Vagina (tissue), 2 donors: ENCODE measurements at places on chromosomes 1 and 21.

GRCh38 chr1:107532318-107532717 is 391.5 kb downstream of the NTNG1 start:
- H3K27ac ChIP-seq: no peak overlapping the region
- DNase-seq: no peak
- H3K4me1 ChIP-seq: peaks cover 21% of the 10 kb centered on the region
- H3K27me3 ChIP-seq: no peaks in the 10 kb centered on the region
- H3K36me3 ChIP-seq: no peaks in the 10 kb centered on the region

DNA sequence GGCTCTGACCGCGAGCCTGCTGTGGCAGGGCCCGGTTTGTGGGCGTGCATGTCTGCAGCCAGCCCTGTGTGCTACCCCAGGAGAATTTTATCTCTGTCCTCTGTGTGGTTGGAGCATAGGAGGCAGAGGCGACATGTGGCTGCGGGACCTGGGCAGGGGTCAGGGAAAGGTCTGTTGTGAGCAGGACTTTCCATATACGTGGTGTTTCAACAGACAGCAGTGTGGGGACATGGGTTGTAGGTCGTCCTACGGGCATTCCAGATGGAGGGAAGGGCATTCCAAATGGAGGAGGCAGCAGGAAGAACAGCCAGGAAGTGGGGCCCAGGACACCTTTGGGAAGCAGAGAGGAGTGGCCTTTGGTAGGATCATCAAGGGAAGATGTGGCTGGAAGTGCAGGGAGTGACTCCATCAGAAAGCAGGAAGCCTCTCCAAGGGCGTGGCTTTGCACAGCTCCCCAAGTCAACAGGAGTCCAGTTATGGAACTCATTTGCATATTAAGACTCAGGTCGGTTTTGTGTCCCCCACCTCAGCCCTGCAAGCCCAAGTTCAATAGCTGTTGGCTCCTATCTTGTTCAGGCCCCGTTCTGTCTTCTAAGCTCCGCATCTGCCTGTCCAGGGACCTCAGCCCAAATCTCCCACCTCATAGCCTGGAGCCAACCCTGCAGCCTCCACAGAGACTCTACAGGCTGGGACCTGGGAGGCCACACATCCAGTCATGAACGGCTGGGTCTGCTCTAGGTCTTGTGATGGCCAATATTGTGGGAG is 309.1 kb downstream of the MATN1 start:
- peak; percentile 84 for DNase-seq
- H3K36me3 ChIP-seq: no peaks in the 10 kb centered on the region
- no peak overlapping the region for H3K4me3 ChIP-seq
- H3K4me1 ChIP-seq: no peaks in the 10 kb centered on the region
- H3K27ac ChIP-seq: no peak overlapping the region
- no peaks in the 10 kb centered on the region for H3K27me3 ChIP-seq

- DNase-seq: no peak
- H3K27ac ChIP-seq: no peak overlapping the region
- H3K36me3 ChIP-seq: no peaks in the 10 kb centered on the region
- H3K4me3 ChIP-seq: no peak overlapping the region
These were observed 53.3 kb downstream of the ARHGEF11 start for GRCh38 chr1:156992215-156992614.

GRCh38 chr1:234886081-234886984 is 242.3 kb downstream of the TOMM20 start:
- peak overlapping the region; percentile 88 for H3K27ac ChIP-seq
- H3K4me1 ChIP-seq: peaks cover 33% of the 10 kb centered on the region
- no peaks in the 10 kb centered on the region for H3K27me3 ChIP-seq
- DNase-seq: no peak
- H3K4me3 ChIP-seq: no peak overlapping the region
- no peaks in the 10 kb centered on the region for H3K36me3 ChIP-seq

DNA sequence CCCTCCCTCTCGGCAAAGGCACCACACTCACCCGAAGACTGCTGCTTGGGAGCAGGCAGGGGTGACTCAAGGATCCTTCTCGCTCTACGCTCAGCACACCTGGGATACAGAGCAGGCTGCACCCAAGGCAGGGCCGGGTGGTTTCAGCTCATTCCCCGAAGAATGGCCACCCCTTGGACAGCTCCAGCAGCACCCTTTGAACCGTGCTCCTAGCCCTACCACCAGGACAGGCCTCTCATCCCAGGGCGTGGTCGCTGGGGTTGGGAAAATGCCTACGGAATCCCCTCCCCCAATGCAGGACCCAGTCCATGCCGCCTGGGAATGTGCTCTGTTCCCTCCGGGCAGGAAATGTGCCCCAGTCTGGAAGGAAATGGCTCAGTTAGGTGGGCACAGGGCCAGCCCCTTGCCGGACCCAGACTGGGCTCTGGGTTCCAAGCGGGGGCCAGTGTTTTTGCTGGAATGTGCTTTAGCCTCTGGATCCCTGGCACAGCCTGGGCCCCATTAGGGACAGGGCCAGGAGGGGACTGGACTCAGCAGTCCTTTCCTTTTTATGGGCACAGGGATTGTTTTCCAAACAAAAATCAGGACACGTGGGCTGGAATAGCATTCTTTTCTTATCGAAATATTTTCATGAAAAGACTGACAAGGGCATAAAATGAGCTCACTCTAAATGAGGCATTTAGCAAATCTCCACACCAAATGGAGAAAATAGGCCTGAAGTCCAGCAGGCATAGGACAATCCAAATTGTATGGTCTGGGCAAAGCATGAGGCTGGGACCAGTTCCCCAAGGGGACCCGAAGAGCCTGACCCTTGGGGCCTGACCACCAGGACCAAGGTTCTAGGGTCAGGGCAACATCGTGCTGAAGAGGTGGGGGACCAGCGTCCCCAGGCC is 7.3 kb downstream of the TMEM82 start:
- H3K27ac ChIP-seq: no peak overlapping the region
- no peak for DNase-seq
- peaks cover 10% of the 10 kb centered on the region for H3K4me1 ChIP-seq
- no peak overlapping the region for H3K4me3 ChIP-seq
- H3K36me3 ChIP-seq: no peaks in the 10 kb centered on the region
- H3K27me3 ChIP-seq: no peaks in the 10 kb centered on the region

DNA sequence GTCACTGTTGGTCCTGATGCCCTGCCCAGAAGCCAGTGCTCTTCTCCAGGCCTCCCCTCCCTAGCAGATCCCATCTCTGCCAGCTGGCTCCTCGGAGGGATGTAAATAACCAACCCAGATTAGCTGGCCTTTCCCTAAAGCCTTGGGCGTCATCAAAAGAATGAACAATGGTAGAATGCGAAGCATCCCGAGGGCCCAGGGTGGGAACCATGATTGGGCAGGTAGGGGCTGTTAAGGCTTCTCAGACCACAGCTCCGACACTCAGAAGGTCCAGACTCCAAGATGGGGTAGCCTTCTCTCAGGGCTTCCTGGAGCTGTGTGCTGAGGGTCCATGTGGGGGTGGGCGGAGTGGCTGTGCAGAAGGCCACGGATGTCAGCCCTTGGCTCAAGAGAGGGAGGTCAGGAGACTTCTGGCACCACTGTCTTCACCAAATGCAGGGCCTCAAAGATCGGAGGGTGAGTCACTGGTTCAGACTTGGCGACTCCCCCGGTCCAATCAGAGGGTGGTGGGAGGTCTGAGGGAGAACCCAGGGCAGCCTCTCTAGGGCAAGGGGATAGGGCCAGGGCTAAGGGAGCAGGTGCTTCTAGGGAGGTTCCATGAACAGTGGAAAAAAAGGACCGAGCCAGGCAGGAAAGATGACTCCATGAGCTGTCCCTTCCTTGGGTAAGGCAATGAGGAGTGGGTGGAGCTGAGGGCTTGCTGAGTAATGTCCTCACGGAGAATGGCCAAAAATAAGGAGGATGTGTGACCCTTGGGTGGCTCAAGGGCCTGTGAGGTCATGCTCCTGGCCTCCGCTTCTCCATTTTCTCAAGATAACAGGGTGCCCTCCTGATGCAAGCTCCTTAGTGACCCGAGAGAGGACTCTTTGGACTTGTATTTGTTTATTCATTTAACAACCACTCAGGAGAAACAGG is 58.4 kb upstream of the EPS8L3 start:
- peak; percentile 77 for DNase-seq
- H3K27ac ChIP-seq: peak overlapping the region; percentile 76
- H3K4me3 ChIP-seq: no peak overlapping the region
- H3K36me3 ChIP-seq: no peaks in the 10 kb centered on the region

- H3K4me1 ChIP-seq: peaks cover 44% of the 10 kb centered on the region
- peak overlapping the region; percentile 83 for H3K4me3 ChIP-seq
- peak overlapping the region; percentile 99 for H3K27ac ChIP-seq
- no peaks in the 10 kb centered on the region for H3K36me3 ChIP-seq
- DNase-seq: no peak
These were observed 950 bp upstream of the EVA1C start for GRCh38 chr21:32411350-32412161.

GRCh38 chr1:84691122-84691783 is 992 bp upstream of the SSX2IP start:
- H3K27ac ChIP-seq: peak overlapping the region; percentile 86
- H3K36me3 ChIP-seq: no peaks in the 10 kb centered on the region
- peak overlapping the region; percentile 87 for H3K4me3 ChIP-seq
- peaks cover 14% of the 10 kb centered on the region for H3K4me1 ChIP-seq
- no peak for DNase-seq

DNA sequence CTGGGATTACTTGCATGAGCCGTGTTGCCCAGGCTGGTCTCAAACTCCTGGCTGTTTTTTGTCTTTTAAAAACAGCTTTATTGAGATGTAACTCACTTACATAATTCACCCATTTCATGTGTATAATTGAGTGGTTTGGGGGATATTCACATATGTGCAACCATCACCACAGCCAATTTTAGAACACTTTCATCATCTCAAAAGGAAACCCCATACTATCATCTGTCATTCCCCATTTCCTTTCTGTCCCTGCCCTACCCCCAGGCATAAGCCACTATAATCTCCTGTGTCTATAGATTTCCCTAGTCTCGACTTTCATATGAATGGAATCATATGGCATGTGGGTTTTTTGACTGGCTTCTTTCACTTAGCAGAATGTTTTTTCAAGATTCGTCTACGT is 43.3 kb downstream of the GPR137B start:
- no peak overlapping the region for H3K27ac ChIP-seq
- no peak for DNase-seq
- H3K36me3 ChIP-seq: no peaks in the 10 kb centered on the region

- no peak for DNase-seq
- no peaks in the 10 kb centered on the region for H3K27me3 ChIP-seq
- H3K36me3 ChIP-seq: no peaks in the 10 kb centered on the region
- no peak overlapping the region for H3K27ac ChIP-seq
- no peak overlapping the region for H3K4me3 ChIP-seq
These were observed 14.0 kb downstream of the SLC66A1 start for GRCh38 chr1:19325958-19326747.

DNA sequence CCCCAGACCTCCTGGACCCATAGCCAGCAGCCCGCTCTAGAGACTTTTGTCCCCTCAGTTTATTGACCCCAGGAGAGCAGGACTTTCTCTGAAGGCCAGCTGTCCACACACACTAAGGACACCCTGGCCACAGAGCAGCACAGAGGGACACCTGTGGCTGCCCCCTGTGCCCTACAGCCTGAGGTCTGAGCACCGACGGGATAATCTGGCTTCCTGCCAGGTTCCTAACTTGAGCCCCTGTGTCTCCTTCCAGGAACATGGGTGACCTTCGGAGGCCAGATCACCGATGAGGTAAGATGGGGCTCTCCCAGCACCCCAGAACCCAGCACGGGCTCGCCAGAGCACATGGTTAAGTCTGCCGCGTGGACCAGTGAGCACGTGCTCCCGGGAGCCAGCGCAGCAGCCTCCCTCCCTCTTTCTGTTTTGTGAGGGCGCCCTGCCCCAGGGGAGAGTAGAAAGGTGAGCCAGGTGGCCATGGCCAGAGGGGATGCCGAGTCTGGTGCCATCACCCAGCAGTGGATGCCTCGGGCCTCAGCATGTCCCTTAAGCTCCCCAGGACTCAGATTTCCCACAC is 27.9 kb downstream of the KCNAB2 start:
- H3K4me1 ChIP-seq: no peaks in the 10 kb centered on the region
- no peak overlapping the region for H3K4me3 ChIP-seq
- no peaks in the 10 kb centered on the region for H3K27me3 ChIP-seq
- no peak overlapping the region for H3K27ac ChIP-seq

- H3K36me3 ChIP-seq: no peaks in the 10 kb centered on the region
- H3K27ac ChIP-seq: no peak overlapping the region
- DNase-seq: no peak
- H3K4me1 ChIP-seq: no peaks in the 10 kb centered on the region
- H3K27me3 ChIP-seq: no peaks in the 10 kb centered on the region
These were observed 48.7 kb downstream of the ELAVL4 start for GRCh38 chr1:50157306-50157941.

DNA sequence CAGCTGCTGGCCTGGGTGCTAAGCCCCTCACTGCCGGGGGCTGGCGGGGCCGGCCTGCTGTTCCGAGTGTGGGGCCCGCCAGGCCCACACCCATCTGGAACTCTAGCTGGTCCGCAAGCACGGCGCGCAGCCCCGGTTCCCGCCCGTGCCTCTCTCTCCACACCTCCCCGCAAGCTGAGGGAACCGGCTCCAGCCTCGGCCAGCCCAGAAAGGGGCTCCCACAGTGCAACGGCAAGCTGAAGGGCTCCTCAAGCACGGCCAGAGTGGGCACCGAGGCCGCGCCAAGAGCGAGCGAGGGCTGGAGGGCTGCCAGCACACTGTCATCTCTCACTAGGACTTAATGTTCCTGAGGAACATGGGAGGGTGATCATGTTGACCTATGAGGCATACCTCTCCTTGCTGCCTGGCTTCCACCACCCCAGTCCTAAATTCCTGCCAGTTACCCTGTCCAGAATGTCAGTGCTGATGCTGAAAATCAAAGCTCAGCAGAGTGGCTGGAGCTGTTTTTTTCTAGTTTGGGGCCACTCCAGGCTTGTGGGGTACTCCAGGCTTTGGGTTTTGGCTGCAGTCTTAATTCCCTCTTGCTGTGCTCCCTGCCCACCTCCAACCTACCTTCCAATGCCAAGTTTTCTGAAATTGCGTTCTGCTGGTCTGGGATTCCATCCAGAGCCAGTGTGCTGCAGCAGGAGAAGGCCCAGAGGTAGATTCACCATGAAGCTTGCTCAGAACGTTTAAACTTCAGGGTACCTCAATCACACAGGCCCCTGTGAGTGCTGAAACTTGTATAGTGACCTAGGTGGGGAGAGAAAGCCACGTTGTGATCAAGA is 44.2 kb upstream of the LPGAT1 start:
- no peaks in the 10 kb centered on the region for H3K4me1 ChIP-seq
- H3K36me3 ChIP-seq: no peaks in the 10 kb centered on the region
- no peak overlapping the region for H3K4me3 ChIP-seq
- no peak for DNase-seq
- H3K27ac ChIP-seq: no peak overlapping the region
- H3K27me3 ChIP-seq: no peaks in the 10 kb centered on the region

DNA sequence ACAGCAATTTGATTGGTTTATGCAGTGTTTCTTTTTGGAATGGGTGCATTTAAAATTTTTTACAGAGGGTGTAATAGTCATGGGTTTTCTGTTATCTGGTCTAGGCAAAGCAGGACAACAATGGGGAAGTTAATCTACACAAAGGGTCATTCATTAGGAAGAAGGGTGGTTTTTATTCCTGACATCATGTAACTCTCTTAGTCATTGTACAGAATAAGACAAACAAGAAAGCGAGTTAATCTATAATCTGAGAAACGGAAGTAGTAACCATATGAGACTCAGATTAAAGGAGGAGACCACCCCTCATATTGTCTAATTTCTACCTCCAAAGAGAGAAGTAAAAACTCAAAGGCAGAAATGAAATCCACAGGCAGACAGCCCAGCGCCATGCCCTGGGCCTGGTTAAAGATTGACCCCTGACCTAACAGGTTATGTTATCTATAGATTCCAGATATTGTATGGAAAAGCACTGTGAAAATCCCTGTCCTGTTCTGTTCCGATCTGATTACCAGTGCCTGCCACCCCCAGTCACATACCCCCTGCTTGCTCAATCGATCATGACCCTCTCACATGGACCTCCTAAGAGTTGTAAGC is 10.5 kb upstream of the IFI6 start:
- H3K4me1 ChIP-seq: no peaks in the 10 kb centered on the region
- H3K4me3 ChIP-seq: no peak overlapping the region
- no peaks in the 10 kb centered on the region for H3K36me3 ChIP-seq

GRCh38 chr1:219264561-219264960 is 90.9 kb downstream of the LYPLAL1 start:
- DNase-seq: no peak
- peaks cover 19% of the 10 kb centered on the region for H3K4me1 ChIP-seq
- no peak overlapping the region for H3K4me3 ChIP-seq
- no peaks in the 10 kb centered on the region for H3K36me3 ChIP-seq
